EL (cell line): ENCODE measurements at places on chromosomes 2 and 18.
A peak's percentile ranks its signal among the peaks of the same experiment; 100 is the strongest.

- DNase-seq: no peak
These were observed 1399.0 kb upstream of the ZEB2 start for GRCh38 chr2:145918951-145919350.

- peak; percentile 27 for DNase-seq
These were observed 311.8 kb downstream of the FBXO15 start for GRCh38 chr18:73835656-73836364.

GRCh38 chr2:65749545-65749944 is 317.1 kb upstream of the SPRED2 start:
- DNase-seq: peak; percentile 54

DNA sequence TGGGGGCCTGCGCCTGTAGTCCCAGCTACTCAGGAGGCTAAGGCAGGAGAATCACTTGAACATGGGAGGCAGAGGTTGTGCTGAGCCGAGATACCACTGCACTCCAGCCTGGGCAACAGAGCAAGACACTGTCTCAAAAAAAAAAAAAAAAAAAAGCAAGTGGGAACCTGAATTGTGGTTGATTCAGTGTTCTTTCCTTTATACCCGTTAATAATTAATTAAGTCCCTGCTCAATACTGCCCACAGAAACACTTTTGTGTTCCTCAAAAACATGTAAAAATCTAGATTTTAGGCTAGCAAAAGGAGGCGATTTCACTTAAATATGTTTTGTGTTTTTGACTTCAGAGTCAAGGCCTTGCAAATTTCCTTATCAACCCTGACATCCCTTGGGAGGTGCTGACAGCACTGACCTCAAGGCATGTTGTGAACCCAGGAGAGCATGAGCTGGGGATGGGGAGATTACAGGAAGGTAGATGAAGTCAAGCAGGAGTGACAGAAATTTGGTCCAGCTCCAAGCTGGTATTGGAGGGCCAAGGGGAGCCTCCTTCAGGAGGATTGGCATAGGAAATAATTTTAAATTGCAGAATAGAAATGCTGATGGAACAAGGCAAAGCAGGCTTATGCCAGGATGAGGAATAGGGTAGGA is 89.0 kb upstream of the PNPT1 start:
- no peak for DNase-seq

DNA sequence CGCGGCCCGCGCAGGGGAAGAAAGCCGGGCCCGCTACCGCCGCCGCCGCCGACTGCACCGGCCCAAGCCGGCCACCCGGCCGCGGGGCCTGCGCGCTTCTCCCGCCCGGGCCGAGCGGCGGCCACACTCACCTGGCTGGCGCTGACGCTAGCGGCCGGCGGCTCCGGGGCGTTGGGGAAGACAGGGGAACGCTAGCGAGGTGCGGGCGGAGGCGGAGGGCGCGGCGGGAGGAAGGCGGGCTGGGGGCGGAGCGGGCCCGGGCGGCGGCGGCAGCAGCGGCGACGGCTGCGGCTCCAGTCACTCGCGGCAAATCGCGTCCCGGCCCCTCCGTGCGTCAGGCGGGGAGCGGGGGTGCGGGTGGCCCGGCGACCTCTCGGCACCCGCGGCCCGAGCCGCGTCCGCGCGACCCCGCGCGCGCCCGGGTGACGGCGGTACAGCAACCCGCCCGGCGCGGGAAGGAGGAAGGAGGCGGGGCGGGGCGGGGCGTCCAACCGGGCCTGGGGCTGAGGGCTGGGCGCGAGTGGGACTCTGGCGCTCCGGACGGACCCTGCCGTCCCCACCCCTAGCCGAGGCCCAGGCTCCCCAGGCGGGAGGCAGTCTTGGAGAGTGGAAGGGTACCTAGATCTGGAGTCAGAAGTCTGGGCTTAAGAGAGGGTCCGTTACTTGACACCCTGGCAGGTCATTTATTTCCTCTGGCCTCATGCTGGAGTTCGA is at the start of gene SESTD1:
Gene SESTD1, minus strand, starts transcription at position 465 of the 714 bp plus-strand sequence. CDS start 72,991 bp downstream, outside the sequence.
- DNase-seq: peak; percentile 56

- DNase-seq: no peak
These were observed 9.2 kb downstream of the DTYMK start for GRCh38 chr2:241677392-241677791.

DNA sequence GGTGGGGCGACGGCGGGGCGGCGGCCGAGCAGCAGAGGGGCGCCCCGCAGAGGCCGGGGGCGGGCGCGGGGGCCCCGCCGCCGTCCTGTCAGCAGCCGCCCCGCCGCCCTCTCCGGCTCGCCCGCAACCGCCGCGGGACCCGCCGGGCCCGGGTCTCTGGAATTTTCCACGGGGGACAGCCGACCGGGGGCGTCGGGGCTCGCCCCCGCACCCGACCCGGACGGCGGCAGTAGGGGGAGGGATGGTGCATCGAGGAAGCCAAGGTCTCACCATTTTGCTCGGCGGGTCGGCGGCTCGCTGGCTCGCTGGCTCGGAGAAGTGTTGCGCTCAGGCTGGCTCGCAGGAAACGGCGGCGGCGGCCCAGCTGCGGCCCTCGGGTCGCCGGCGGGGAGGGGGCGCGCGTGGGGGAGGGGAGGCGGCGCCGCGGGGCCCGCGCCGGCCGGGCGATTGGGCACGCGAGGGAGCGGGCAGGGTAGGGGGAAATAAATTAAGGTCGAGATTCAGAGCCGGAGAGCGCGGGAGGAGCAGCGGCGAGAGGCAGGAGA is 405 bp downstream of the PPP3R1 start:
- peak; percentile 23 for DNase-seq

- no peak for DNase-seq
These were observed 148.0 kb upstream of the SALL3 start for GRCh38 chr18:78831603-78832002.

DNA sequence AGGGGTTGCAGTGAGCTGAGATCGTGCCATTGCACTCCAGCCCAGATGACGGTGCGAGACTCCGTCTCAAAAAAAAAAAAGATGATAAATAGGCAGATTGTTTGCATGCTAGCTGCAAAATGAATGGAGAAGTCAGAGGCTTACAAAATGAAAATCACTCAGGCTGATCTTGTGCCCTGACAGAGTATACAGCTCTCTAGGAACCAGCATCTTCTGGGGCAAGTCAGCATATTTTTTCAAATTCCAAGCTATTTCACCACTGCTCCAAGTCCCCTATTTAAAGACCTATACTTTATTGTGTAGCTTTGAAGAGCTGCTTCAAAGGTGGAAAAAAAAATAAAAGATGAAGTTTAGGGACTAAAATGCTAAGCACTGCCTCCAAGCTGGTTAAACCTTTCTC is 6.1 kb downstream of the E2F6 start:
- no peak for DNase-seq
